A549 treated with GW870086 at 1 μM for 4 hours (cell line): ENCODE measurements at places on chromosomes 7 and 10. TPM values are rescaled to one million over a fixed set of nuclear protein-coding genes. Genes with fewer than 3 reads are reported as not detected.

Gene POP7
- 80.2 to 95.5 TPM (median 88.2 TPM) in 5 replicates for total RNA-seq

Gene LOXL4
- 1.1 to 1.6 TPM (median 1.5 TPM) in 5 replicates for total RNA-seq

Gene CLDN4
- total RNA-seq: 5.5 to 7.7 TPM (median 7.4 TPM) in 5 replicates

Gene LARP4B
- total RNA-seq: 30.7 to 37.6 TPM (median 37.2 TPM) in 5 replicates

Gene AGMO
- 0.35 to 1.6 TPM (median 0.89 TPM) in 5 replicates for total RNA-seq

Gene AASS
- 0.09 to 0.20 TPM (median 0.17 TPM) in 3 of 5 replicates, not detected in the others for total RNA-seq

Gene PAX4
- total RNA-seq: not detected in 5 replicates

Gene HEPACAM2
- not detected in 5 replicates for total RNA-seq

Gene IQUB
- 0.12 TPM in 1 of 5 replicates, not detected in the others for total RNA-seq

Gene IGFBP1
- total RNA-seq: 33.3 to 50.1 TPM (median 49.5 TPM) in 5 replicates

Gene CADPS2
- total RNA-seq: 0.07 to 0.09 TPM (median 0.09 TPM) in 4 of 5 replicates, not detected in the other

Gene NRG3
- total RNA-seq: not detected in 5 replicates

Gene GIMAP5
- total RNA-seq: 0.14 TPM in 1 of 5 replicates, not detected in the others

Gene SH2D4B
- total RNA-seq: 0.10 to 0.13 TPM in 2 of 5 replicates, not detected in the others

Gene LIPN
- not detected in 5 replicates for total RNA-seq

Gene ODAD2
- total RNA-seq: not detected in 5 replicates

Gene FGF8
- total RNA-seq: not detected in 5 replicates

Gene GALNT17
- not detected in 5 replicates for total RNA-seq

Gene TRPV5
- total RNA-seq: not detected in 5 replicates

Gene TDRD1
- not detected in 5 replicates for total RNA-seq

Gene USP6NL
- total RNA-seq: 10.4 to 14.0 TPM (median 12.5 TPM) in 5 replicates

Gene STEAP4
- total RNA-seq: 0.02 TPM in 1 of 5 replicates, not detected in the others

Gene MCM10
- total RNA-seq: 19.7 to 24.0 TPM (median 21.3 TPM) in 5 replicates

Gene CRCP
- 23.1 to 31.9 TPM (median 26.8 TPM) in 5 replicates for total RNA-seq

Gene CLRN3
- total RNA-seq: not detected in 5 replicates

Gene NPTX2
- total RNA-seq: 0.10 to 0.27 TPM (median 0.13 TPM) in 5 replicates

Gene C10orf105
- not detected in 5 replicates for total RNA-seq

Gene WNT8B
- total RNA-seq: not detected in 5 replicates

Gene UPF2
- 12.6 to 15.0 TPM (median 14.4 TPM) in 5 replicates for total RNA-seq

Gene PITX3
- total RNA-seq: 0.40 to 0.89 TPM (median 0.85 TPM) in 5 replicates

Gene HOXA2
- total RNA-seq: 0.80 to 0.97 TPM (median 0.86 TPM) in 5 replicates

Gene SPDYE1
- total RNA-seq: not detected in 5 replicates

Gene CRYGN
- not detected in 5 replicates for total RNA-seq

Gene FFAR4
- 0.11 to 0.30 TPM (median 0.16 TPM) in 5 replicates for total RNA-seq

Gene SORBS1
- 0.42 to 0.93 TPM (median 0.50 TPM) in 5 replicates for total RNA-seq

Gene FGL2
- not detected in 5 replicates for total RNA-seq

Gene SPDYE6
- total RNA-seq: not detected in 5 replicates

Gene FOXI2
- total RNA-seq: not detected in 5 replicates

Gene FANK1
- 2.3 to 3.4 TPM (median 2.9 TPM) in 5 replicates for total RNA-seq

Gene LIPJ
- not detected in 5 replicates for total RNA-seq

Gene SPDYE18
- 0.13 TPM in 1 of 5 replicates, not detected in the others for total RNA-seq

Gene BCAP29
- total RNA-seq: 34.3 to 42.7 TPM (median 40.7 TPM) in 5 replicates

Gene CREB5
- total RNA-seq: 3.2 to 5.5 TPM (median 4.9 TPM) in 5 replicates

Gene VIPR2
- total RNA-seq: 0.03 TPM in 1 of 5 replicates, not detected in the others

Gene CTBP2
- total RNA-seq: 112 to 130 TPM (median 123 TPM) in 5 replicates

Gene RPEL1
- total RNA-seq: 0.07 to 0.09 TPM in 2 of 5 replicates, not detected in the others

Gene ZP3
- total RNA-seq: 18.4 to 22.2 TPM (median 20.2 TPM) in 5 replicates
